ENCODE measurements at places on chromosomes 4 and X.
A peak's percentile ranks its signal among the peaks of the same experiment; 100 is the strongest.

GRCh38 chrX:74133156-74133796 is 170.7 kb upstream of the ZCCHC13 start:
- peak; percentile 21 for DNase-seq

- no peak for DNase-seq
Measured at GRCh38 chr4:13483768-13484121, 395 bp downstream of the RAB28 start.

DNA sequence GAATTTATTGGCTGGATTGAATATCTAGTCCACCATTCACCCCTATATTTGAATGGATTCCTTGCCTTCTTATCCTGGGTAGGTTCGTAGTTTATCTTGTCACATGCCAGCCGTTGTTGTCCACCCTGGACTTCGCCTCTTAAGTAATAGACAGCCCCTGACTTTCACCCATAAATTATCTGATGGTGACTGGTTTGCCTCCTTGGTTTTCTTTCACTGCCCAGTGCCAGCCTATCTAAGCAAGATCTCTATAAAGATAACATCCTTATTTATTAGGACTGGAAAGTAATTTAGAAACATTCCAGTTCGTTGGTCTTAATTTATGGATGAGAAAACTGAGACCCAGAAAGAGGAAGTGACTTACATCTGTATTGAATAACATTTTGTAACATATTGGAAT is 410.3 kb downstream of the RPA4 start:
- DNase-seq, result no peak

- DNase-seq, result no peak
Measured at GRCh38 chr4:150973626-150974251, 41.3 kb downstream of the LRBA start.

GRCh38 chrX:139691843-139692505 is 16.0 kb downstream of the MCF2 start:
- DNase-seq, result peak; percentile 13

DNA sequence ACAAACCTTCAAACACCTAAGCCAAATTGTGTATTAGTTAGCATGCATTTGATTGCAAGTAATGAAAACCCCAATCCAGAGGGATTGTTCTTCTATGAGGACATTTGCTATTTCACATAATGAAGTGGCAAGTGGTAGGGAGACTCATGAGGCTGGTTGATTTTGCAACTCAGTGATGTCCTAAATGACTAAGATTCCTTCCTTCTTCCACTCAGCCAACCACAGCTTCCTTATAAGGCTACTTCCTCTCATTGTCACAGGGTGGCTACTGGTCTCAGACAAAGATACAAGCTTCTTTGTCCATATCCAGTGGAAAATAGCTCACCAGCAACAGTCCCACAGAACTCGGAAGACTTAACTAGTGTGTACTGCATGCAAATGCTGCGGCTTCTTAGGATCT is 5.3 kb upstream of the OTC start:
- DNase-seq, result no peak

- DNase-seq, result peak; percentile 57
Measured at GRCh38 chrX:49840679-49841078, 11.6 kb downstream of the PAGE4 start.

GRCh38 chr4:87108142-87108546 is 112.3 kb downstream of the KLHL8 start:
- peak; percentile 36 for DNase-seq

GRCh38 chr4:87840149-87840548 is 7.4 kb downstream of the MEPE start:
- DNase-seq, result no peak

- DNase-seq, result no peak
Measured at GRCh38 chr4:158934996-158935669, 166.3 kb downstream of the FNIP2 start.

DNA sequence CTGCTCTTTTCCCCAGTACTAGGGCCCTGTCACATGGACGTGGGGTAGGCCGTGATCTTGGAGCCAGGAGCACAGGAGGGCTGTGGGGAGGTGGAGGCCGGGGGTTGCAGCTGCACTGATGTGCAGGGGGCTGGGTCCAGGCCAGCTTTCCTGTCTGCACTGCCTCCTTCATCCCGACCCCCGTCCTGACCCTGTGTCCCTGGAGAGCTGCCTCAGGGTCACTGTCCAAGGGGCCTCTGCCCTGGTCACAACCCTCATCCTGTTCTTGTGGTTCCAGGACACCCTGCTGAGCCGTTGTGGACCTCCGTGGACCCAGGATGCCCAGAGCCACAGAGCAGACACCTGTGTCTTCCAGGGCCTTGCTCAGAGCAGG is 91.7 kb upstream of the ADRA2C start:
- DNase-seq, result no peak

GRCh38 chr4:139606579-139607501 is 50.8 kb upstream of the SETD7 start:
- DNase-seq, result no peak

DNA sequence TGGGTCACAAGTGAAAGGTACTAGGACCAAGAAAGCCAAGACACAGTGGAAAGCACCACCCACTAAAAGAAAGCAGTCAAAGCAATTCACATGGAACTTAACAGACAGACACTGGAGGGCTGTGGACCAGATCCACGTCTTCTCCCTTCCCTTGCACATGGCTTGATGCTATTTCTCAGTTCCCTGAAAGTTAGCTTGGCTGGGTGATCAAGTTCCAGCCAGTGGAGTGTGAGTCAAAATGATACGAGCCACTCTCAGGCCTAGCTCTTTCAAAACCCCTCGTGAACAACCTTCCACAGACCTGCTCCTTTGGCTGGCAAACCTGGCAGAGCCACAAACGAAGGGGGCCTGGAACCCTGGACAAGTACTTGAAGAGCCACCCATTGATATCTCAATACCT is 52.0 kb downstream of the RELL1 start:
- DNase-seq, result no peak

- no peak for DNase-seq
Measured at GRCh38 chr4:40201898-40202297, 5.1 kb downstream of the RHOH start.

DNA sequence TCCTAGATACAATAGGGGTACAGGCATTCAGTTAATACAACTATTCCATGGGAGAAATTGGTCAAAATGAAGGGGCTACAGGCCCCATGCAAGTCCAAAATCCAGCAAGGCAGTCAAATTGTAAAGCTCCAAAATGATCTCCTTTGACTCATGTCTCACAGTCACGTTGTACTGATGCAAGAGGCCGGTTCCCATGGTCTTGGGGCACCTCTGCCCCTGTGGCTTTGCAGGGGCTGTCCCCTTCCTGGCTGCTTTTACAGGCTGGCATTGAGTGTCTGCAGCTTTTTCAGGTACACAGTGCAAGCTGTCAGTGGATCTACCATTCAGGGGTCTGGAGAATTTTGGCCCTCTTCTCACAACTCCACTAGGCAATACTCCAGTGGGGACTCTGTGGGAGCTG is 12.5 kb upstream of the ASIC5 start:
- DNase-seq, result no peak

Data from right hindlimb (tissue), 1 donor.